ENCODE measurements at places on chromosomes 5 and 9. TPM values are rescaled to one million over a fixed set of nuclear protein-coding genes. Genes with fewer than 3 reads are reported as not detected.

DNA sequence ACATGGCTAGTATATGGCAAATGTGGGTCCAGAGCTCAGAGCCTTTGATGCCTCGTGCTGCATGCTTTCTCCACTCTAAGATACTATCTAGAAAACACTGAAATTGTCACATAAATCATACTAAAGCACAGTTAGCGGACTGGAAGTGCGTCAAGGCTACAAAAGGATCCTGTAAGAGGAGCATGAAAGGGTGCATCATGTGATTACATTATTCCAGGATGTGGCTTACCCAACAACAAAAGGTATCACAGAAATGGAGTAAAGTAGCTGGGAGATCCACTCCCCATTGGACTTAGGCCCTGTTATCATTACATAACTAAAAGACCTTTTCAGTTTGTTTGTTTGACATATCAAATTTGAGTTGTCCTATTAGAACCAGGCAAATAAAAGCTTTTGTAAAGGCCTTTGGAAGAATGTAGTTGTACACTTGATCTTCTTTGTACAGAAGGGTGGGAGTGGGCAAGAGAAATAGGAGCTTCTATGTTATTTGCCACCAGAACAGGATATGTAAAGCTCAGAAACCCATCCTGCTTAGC is 6.9 kb downstream of the SLC31A1 start:
- peak; percentile 16 for DNase-seq
- H3K27me3 ChIP-seq = no peaks in the 10 kb centered on the region
- peaks cover 8% of the 10 kb centered on the region for H3K36me3 ChIP-seq

DNA sequence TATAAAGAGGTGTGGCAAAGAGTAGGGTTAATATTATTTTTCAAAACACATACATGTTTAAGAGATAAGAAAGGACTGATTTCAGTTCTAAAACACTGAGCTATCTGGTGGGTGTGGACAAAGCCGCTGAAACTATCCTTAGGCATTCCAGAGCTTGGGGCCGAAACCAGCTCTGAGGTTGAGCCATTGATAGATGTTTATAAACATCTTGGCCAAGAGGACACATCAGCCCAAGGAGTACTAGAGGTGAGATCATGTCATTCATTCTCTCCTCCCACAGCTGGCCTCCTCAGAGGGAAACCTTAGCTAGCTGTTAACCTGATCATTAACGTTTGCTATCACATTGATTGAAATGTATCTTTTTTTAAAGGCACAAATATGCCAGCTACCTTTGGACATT is 89.9 kb downstream of the NLN start:
- H3K4me3 ChIP-seq = no peak overlapping the region
- peaks cover 44% of the 10 kb centered on the region for H3K36me3 ChIP-seq
- H3K4me1 ChIP-seq = peaks cover 4% of the 10 kb centered on the region
- H3K27ac ChIP-seq = no peak overlapping the region
- H3K27me3 ChIP-seq = no peaks in the 10 kb centered on the region

DNA sequence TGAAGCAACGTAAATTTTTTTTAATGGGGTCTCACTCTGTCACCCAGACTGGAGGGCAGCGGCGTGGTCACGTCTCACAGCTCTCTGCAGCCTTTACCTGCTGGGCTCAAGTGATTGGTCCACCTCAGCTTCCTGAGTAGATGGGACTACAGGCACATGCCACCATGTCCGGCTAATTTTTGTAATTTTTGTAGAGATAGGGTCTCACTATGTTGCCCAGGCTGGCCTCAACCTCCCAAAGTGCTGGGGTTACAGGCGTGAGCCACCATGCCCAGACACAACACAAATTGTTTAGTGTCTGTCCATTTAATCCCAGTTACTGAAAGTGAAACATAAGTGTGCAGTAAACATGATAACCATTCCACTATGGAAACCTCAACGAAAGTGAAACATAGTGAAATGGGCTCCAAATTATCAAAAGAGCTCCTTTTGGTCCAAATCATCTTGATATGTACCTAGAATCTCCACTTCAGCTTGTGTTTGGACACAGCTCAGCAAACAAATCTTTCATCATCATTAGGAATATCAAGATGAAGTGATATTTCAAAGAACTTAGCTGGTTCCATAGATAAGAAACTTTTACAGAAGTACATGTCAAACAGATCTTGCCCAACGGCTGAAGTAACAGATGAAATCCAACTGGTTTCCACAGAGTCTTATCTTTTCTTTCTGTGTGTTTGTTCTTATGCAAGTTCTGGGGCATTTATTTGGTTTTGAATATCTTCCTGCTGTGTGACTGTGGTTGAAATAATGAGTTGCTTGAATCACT is 41.2 kb upstream of the PLPP1 start:
- H3K27me3 ChIP-seq = peaks cover 2% of the 10 kb centered on the region
- no peak overlapping the region for H3K4me3 ChIP-seq
- H3K4me1 ChIP-seq = peaks cover 19% of the 10 kb centered on the region
- no peak overlapping the region for H3K27ac ChIP-seq

DNA sequence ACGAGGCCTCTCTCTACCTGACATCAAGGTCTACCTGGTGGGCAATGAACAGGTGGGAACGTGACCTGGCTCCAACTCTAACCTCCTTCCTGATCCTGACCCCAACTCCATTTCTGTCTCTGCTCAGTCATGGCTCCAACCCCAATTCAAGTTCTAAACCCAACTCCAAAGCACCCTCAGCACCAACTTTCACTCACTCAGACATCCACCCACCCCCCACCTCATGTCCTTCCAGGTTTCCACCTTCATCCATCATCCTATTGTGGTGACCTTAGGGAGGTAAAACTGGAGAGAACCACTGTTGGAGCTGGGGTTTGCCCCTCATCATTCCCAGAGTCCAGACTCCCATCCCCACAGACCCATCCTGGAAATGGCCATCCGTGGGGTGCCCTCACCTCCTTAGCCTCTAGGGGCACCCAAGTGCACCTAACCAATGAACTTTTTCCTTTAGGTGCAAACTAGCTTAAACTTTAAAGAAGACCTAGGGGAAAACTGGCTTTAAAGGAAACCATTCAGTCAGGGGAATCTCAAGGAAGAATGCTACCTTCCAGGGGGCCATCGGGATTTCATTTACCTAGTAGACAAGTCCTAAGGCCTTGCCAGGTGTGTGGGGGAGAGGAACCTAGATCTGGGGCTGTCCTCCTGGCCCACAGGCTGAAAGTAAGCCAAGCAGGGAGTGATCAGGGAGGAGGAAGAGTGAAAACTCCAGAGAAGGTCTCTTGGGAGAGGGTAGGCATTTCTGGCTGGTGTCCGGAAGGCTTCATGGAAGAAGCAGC is 11.3 kb downstream of the RGS14 start:
- peaks cover 66% of the 10 kb centered on the region for H3K4me1 ChIP-seq
- no peak overlapping the region for H3K4me3 ChIP-seq
- H3K27ac ChIP-seq = peak overlapping the region; percentile 32
- H3K27me3 ChIP-seq = no peaks in the 10 kb centered on the region

The GABRA1 gene
- not detected for total RNA-seq

The ARL14EPL gene
- total RNA-seq = not detected

Data from activated CD8-positive, alpha-beta T cell treated with anti-CD3 and anti-CD28 coated beads for 36 hours (primary cell).